M059J (cell line): ENCODE measurements at places on chromosomes 6 and 20. TPM values are rescaled to one million over a fixed set of nuclear protein-coding genes. Genes with fewer than 3 reads are reported as not detected.
A peak's percentile ranks its signal among the peaks of the same experiment; 100 is the strongest.

Gene DDR1
- total RNA-seq: 33.9 and 73.5 TPM in 2 replicates

DNA sequence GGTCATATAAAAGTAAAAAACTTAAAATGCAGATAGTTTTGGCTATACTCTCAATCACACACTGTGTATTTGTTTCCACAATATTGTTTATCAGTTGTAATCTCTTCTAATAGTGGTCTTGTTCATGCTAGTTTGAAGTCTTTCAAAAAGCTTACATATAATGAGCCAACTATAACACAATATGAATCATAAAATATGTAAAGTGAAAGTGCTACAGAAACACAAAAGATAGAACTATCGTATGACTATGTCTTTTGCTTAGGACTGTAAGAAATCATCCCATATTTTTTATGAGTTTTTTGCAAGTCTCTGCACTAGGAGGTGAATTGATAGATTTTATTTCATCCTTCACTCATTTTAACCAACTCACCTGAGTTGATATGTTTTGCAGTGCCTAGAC lies 136.0 kb downstream of the MMUT start:
- no peak for DNase-seq

- no peak for DNase-seq
Measured at GRCh38 chr6:169424821-169425240, 171.2 kb upstream of the THBS2 start.

Gene NFATC2
- 0.25 TPM in 1 of 2 replicates, not detected in the other for total RNA-seq

GRCh38 chr6:100809346-100809745 lies 71.8 kb downstream of the ASCC3 start:
- no peak for DNase-seq

- peak; percentile 72 for DNase-seq
Measured at GRCh38 chr20:31719644-31720485, 2.8 kb downstream of the BCL2L1 start.

DNA sequence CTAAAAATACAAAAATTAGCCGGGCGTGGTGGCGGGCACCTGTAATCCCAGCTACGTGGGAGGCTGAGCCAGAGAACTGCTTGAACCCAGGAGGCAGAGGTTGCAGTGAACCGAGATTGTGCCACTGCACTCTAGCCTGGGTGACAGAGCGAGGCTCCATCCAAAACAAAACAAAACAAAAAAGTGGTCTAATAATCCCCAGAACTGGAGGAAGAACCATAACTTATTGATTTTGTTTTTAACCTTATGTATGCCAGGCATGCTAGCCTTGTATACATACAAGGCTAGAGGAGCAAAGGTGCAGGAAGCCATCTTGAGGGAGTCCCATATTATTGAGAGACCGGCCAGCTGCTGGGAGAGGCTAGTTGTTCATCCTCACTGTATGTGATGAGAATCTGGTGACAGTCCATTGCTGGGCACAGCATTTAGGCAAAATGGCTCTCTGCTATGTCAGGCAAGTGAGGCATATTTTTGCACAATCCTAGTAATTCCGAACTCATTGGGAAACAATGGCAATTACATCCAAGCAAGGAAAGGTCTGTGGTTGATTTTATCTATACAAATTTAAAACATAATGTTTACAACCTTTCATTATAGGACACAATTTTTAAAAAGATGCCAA lies 18.0 kb downstream of the HFE start:
- DNase-seq: peak; percentile 52

DNA sequence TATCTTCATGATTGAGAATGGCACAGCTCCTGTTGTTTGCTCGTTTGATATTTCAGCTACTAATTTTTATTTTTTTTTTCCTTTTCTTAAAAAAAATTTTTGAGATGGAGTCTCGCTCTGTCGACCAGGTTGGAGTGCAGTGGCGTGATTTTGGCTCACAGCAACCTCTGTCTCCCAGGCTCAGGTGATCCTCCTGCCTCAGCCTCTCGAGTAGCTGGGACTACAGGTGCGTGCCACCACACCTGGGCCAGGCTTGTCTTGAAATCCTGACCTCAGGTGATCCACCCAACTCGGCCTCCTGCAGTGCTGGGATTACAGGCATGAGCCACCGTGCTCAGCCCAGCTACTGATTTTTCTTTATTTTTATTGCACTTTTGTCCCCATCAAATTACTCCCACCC lies 150.2 kb upstream of the SIM1 start:
- no peak for DNase-seq

DNA sequence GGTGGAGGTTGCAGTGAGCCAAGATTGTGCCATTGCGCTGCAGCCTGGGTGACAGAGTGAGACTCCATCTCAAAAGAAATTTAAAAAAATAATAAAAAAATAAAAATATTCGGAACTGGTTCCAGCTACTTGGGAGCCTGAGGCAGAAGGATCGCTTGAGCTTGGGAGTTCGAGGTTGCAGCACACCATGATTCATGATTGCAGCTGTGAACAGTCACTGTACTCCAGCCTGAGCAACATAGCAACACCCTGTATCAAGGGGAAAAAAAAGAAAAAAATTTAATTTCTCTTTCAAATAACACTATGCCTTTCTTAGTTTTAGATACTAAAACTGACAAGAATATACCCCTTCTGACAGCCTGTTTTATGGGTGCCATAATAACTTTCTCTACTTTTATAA lies 10.5 kb downstream of the KDM1B start:
- peak; percentile 25 for DNase-seq

DNA sequence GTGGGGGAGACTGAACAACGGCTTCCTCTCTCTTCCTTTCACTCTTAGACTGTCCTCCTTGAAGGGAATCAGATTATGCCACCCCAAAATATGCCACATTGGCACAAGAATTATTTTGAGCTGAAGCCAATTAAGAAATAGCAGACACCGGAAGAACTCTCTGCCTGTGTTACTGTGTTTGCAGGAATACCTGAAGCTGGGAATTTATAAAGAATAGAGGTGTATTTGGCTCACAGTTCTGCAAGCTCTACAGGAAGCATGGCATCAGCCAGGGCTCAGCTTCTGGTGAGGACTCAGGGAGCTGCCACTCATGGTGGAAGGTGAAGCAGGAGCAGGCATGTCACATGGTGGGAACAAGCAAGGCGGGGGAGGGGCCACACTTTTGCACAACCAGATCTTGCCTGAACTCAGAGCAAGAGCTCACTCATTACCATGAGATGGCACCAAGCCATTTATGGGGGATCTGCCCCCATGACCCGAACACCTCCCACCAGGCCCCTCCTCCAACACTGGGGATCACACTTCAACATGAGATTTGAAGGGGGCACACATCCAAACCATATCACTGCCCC lies 46.0 kb downstream of the PCNA start:
- DNase-seq: peak; percentile 41

Gene FOXA2
- total RNA-seq: not detected in 2 replicates

DNA sequence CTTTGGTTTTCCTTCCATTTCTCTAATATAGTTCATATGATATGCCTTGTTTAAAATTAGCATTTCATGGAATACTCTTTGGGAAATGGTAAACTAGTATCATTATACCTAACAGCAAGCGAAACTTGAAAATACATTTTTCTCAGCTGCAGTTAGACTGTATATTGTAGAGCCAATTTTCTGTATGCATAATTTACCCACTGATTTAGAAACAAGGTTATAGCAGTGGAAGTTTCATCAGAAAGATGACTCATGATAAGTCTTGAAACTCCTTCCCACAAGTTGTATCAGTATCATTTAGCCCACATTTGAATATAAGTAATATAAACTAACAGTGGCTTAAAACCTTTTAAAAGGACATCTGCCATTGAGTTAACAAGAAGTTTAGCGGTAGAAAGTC lies 164.8 kb upstream of the BMP5 start:
- DNase-seq: peak; percentile 68

- no peak for DNase-seq
Measured at GRCh38 chr6:62354261-62354660, 68.2 kb upstream of the KHDRBS2 start.

DNA sequence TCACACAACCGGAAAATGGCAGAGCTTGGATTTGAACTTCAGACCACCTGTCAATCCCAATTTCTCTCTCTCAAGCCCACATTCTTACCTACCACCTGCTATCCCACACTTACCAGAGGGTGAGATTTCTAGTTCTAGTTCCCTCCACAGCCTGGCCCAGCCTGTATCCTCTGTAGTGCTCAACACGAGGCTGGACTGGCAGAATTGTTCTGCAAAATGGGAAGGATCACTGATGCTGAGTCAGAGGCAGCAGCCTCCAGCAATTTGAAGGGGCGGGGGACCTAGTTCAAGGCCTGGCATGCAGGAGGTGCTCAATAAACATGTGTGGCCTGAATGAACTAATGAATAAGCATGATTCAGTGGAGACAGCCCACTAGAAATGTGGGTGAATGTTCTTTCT lies 53.6 kb upstream of the TTPAL start:
- peak; percentile 76 for DNase-seq

DNA sequence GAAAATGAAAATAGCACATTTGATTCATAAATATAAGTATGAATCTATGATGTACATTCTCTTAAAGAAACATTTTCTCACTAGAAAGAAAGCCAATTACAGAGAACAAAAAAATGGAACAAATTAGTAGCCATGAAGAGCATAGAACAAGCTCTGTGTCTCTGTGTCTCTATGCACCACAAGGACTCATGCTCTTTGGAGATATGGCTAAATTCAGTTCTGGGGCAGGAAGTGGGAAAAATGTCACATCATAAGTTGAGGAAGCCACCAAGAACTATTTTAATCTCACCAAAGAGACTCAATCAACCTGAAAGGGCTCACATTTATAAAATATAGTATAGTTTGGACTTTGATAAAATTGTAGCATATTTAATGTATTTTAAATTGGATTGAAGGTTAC lies 1259.8 kb upstream of the GJE1 start:
- no peak for DNase-seq

GRCh38 chr6:70264306-70264705 lies 38.6 kb downstream of the COL9A1 start:
- no peak for DNase-seq

Gene KCNG1
- 2.4 and 4.5 TPM in 2 replicates for total RNA-seq

DNA sequence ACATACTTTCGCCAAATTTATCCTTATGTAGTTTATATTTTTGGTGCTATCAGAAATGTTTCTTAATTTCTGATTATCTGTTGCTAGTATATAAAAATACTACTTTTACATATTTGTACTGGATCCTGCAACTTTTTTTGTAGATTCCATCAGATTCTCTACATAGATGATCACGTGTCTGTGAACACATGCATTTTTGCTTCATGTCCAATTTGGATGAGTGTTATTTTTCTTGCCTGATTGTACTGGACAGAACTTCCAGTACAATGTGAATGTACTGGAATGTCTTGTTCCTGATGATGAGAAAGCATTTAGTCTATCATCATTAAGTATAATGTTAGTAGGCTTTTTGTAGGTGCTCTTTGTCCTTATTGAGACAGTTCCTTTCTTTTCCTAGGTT lies 25.0 kb upstream of the SSR1 start:
- DNase-seq: no peak

- DNase-seq: peak; percentile 74
Measured at GRCh38 chr20:6993011-6993410, 225.5 kb downstream of the BMP2 start.

DNA sequence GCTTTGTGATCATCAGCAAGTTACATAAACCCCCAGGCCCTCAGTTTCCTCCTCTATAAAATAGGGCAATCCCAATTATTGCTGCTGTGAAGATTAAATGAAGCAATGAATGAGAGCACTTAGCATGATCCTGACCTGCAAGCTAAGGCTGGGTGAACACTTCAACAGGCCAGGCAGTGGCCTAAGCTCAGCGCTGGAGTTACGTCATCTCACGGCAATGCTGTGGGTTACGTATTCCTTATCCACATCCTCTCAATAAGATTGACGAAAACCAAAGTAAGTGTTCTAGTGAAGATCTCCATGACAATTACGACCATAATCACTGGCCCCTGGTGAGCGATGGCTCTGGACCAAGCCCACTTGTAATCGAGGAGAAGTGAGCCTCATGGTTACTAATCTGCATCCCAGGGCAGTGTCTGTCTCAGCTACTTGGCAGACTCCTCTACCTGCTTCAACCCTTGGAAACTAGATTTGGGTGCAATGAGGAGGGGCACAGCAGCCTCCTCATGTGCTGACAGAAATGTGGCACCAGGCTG lies 274.1 kb upstream of the ARID1B start:
- no peak for DNase-seq

Gene SYCP2
- total RNA-seq: 0.79 and 1.2 TPM in 2 replicates

- DNase-seq: no peak
Measured at GRCh38 chr6:78966542-78966941, 99.2 kb downstream of the IRAK1BP1 start.

Gene ULBP1
- total RNA-seq: 0.76 and 1.1 TPM in 2 replicates

Gene CRISP3
- not detected in 2 replicates for total RNA-seq

Gene MLN
- not detected in 2 replicates for total RNA-seq

DNA sequence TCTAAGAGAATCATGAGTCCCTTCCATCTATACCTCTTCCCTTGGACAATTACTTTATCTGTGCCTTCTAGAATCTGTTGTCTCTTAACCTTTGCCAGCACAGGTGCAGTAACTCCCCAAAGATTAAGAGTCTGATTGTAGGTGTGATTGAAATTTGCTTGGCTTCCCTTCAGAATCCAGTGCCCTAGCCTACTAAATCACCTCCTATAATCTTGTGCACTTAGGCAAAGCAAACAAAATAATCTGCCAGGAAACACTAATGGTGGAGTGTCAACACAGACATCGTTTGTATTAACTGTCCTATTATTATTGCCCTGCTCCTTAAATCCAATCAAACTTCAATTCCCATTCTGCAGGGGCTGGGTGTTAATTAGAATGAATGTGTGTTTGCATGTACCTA lies 28.0 kb downstream of the ID4 start:
- DNase-seq: no peak

DNA sequence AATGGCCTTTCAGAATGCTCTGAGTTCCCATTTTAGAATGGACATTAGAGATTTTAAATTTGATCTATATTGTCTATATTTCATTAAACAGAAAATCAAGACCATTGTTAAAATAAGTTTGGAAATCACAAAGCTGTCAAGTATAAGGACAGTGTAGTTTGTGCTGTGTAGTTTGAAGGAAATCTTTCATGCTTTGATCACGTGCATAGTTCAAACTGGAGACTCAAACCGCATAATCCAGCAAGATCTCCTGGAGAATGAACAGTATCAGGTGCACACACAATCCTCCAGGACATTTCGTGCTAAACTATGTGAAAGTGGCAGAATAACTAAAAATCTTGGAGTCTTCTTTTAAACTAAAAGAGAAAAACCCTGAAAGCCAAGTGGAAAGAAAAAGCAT lies 60.8 kb upstream of the TBXT start:
- no peak for DNase-seq

Gene FABP7
- not detected in 2 replicates for total RNA-seq

DNA sequence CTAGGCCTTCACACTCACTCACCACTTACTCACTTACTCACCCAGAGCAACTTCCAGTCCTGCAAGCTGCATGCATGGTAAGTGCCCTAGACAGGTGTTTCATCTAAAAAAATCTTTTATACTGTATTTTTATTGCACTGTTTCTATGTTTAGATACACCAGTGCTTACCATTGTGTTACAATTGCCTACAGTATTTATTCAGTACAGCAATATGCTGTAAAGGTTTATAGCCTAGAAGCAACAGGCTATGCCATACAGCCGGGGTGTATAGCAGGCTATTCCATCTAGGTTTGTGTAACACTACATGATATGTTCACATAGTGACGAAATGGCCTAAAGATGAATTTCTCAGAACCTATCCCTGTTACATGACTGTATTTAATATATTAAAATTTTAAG lies 37.1 kb upstream of the KCNK5 start:
- no peak for DNase-seq
